Omental fat pad (tissue), 4 donors: ENCODE measurements at places on chromosomes 3 and 15.

- no peak for DNase-seq
Observed at GRCh38 chr3:115279939-115280338, 132.9 kb upstream of the ZBTB20 start.

- DNase-seq = no peak
Observed at GRCh38 chr3:49512781-49513355, 41.4 kb upstream of the BSN start.

DNA sequence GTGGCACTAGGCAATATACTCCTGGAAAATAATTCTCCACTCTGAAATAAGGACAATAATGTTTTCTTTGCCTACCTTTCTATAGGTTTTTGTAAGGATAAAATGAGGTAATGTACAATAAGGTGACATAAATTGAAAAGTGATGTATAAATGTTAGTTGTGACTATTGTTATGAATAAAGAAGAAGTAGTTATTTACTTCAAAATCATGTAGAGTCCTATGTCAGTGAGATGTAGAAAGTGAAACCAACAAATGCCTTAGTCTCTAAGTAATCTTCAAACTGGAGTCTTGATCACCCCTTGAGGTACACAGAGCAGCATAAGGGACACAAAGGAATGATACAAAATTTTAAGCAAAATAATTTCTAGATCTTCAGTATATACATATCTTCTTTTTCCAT is 60.3 kb upstream of the TP63 start:
- no peak for DNase-seq

DNA sequence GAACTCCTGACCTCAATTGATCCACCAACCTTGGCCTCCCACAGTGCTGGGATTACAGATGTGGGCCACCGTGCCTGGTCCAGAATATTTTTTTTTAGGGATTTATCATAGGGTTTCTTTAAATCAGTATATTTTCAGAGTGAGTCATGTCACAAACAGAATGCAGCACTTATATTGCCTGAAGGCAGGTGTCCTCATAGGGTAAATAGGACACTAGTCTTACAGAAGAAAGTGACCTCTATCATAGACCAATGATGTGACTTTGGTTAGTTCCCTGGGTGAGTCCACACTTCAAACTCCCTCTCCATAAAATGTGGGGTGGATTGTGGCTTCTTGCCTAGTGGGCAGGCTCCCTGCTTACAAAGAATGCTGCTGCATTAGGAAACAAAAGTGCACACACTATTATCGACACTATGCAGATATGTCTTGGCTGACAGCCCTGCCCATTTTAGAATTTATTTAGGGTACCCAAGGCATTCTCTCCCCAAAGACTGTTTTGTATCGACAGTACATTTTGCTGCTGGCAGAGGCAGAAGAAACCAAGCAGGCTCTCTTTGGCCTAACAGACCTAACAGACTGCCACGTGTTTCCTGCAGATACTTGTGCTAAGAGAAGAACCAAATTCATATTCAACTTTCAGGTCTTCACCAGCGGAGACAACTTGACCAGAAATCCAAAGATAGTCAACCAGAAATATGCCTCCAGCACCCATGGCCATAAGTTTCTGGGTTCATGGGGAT is 125.0 kb downstream of the MOBP start:
- no peak for DNase-seq

DNA sequence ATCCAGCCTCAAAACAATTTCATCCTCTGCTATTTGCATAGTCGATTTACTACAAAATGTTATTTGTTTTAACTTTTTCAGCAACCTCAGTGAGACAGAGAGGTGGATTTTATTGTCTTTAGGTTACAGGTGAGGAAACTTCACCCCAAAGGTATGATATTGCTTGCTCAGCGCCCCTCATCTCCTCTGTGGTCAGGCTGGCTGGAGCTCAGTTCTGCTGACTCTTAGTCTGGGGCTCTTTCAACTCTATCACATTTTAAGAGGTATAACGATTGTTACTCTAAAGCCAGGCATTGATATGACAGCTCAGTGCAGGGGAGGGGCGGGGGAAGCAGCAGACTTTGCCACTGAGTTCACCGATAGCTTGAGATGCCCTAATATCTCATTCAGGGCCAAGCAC is 103.0 kb upstream of the DPH6 start:
- DNase-seq = no peak

DNA sequence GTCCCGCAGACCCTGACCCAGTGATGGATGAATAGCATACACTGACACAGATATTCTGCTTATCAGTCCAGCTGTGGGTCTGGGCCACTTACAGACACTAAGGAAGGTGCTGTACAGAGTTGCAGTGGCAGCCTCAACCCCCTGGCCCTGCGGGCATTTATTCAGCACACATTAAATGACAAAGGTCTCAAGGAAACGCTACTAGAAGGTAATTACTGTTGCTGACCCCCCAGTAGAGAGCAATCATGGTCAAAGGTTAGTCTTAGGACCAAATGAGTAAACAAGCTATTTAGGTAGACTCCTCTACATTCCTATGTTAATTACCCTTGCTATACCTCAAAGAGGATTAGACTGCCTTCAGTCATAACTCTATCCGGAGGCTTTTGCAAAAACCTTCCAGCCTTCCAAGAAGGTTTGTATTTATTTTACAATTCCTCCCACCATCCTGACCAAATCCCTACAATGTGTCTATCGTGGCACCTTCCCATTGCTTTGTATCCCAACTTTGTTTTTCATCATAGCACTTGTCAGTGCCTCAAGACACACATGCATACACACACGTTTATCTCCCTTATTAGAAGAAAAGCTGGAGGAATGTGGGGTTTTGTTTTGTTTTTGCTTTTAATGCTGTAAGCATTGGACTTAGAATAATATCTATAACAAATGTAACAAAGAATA is 227.9 kb downstream of the PYDC2 start:
- no peak for DNase-seq

- DNase-seq = no peak
Observed at GRCh38 chr15:78259232-78259631, 5.1 kb upstream of the DNAJA4 start.

DNA sequence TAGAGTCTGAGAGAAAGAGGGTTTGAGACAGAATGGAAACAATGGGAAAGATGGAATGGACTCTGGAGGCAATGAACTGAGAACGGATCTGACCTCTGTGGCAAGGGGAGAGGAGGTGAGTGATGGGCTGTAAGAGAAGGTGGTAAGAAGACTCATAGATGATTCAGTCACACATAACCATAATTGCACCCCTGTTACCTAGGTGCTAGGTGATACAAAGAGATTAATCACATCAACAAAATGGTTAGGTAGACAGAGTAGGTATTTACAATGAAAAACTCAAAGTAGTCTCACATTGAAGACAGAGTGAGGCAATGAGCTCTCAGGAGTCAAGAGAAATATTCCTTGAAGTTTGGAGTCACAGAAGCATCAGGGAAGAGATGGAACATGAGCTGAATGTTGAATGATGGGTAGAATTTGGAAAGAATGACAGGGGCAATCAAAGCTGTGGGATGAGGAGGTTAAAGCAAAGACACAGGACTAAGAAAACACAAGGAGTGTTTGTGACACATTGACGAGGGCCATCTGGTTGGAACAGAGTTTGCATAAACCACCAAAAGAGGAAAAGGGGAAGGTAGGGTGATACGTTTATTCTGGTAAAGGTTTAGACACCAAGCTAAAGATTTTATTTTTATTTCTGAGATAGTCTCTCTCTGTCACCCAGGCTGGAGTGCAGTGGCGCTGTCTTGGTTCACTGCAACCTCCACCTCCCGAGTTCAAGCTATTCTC is 32.7 kb downstream of the MME start:
- no peak for DNase-seq

GRCh38 chr3:178367817-178368617 is 168.2 kb upstream of the KCNMB2 start:
- no peak for DNase-seq

DNA sequence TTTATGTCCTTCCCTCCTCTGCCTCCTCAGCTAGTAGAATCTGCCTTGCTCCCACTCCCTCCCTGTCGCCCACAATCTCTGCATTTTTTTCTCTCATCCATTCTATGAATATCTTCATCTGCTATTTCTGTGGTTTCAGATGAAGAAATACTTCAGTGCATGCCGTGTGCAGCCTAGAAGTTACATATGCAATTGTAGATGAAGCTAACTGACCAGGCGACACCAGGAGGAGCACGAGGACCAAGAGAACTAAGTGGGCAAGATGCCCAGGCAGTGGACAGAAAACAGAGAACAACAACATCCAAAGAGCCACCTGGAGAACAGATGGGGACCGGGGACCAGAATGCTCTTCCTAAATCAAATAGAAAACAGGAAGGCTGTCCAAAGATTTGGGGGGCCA is 121.4 kb upstream of the ATP11B start:
- DNase-seq = no peak

DNA sequence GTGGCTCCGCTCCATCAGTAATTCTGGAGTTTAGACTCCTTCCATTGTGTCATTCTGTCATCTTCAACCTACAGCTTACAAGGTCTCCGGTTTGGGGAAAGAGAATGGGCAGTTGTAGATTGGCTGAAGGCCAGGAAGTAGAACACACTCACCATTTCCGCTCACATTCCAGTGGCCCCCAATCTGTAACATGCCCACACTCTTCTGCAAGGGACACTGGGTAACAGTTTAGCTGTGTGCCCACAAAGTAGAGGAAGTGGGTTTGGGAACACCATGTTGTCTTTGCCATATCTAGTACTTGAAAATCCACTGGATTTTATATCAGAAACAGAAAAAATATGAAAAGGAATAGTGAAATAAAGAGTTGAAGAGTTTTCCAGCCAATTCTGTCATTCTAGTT is 153.5 kb downstream of the SV2B start:
- no peak for DNase-seq

DNA sequence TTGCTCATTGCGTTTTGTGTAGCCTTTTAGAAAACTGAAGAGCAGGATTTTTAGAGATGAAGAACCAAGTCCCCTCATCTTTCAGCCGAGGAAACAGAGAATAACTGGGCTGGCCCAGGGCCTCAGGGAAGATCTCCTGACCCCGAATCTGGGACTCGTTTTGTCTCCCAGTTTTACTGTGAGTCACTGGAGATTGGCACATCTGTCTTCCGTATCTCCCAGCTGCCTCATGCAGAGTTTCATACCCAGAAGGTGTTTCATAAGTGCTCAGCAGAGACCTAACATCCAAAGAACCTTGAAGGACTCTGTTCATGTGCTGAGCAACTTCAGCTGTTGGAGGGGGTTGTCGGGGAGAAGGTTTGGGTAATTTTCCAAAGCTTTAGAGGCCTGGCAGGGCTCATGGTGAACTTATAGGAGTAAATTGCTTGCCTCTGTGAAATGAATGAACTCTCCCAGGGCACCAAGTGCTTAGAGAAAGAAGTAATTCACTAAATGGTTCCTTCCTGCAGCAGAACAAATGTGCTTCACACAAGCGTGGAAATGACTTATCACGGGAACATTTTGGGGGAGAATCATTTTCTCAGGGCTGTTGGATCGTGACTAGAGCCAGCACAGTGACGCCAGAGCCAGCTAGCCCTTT is 121.4 kb downstream of the FAM43A start:
- no peak for DNase-seq

DNA sequence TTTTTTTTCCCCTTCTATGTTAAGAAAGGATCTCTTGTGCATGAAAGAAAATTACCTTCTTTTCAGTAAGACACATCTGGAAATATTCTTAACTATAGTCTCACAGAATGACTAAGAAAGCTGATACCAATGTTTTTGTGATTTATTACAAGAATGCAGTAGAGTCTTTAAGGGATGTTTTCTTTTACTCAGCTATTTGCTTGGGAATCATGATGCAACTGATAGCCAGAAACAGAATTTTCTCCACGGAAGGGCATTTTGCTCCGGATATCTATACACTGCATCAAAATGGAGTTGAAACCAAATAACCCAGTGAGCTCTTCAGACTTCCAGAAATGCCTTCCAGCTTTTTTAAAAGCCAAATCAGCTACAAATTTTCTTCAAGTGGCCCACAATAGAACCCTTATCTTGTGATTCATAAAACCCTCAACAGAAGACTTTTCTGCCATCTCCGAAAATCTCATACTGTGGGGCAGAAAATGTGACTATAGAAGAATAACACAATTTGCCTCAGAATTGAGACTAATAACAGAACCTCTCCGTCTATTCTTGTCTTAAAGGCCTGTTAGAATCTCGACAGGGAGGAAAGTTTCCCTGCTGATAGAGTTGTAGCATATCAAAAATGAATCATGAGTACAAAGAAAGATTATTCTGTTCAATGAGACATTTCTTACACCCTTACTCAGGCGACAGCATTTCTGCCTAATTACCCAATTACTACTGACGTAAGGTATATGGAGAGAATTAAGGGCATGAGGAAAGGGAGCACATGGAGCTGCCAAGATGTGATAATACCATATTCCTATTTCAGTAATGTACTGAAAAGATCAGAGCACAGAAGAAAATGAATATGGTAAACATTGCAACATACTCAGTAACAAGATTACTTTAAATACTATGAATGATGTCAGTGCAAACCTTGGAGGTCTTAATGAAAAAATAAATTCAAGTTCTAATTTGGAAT is 900.1 kb downstream of the ROBO1 start:
- no peak for DNase-seq

- peak; percentile 58 for DNase-seq
Observed at GRCh38 chr15:72319985-72320671, at the start of gene CELF6. Gene CELF6, minus strand, starts transcription at chr15:72320157. Its CDS starts 283 bp downstream, at chr15:72319874.

- no peak for DNase-seq
Observed at GRCh38 chr3:107954845-107955244, 136.0 kb downstream of the CD47 start.

DNA sequence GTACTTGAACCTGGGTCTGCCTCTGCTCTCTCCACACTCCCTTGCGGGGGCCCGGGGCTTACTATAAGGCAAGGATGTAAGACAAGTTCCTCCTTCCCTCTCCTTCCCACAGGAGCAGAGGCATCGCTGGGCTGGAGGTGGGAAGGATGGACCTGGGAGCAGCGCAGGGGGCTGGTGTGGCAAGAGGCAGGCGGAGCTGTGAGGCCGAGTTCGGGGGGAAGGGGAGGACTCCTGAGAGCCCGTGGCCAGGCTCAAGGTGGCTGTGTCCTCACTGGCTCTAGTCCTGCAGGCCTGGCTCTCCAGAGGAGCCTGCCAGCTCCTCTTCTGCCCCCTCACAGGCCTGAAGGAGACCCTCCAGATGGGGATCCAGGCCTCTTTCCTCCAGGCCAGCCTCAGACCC is 1.0 kb upstream of the NR2E3 start:
- no peak for DNase-seq

GRCh38 chr3:187798531-187799530 is 53.6 kb upstream of the BCL6 start:
- DNase-seq = no peak

DNA sequence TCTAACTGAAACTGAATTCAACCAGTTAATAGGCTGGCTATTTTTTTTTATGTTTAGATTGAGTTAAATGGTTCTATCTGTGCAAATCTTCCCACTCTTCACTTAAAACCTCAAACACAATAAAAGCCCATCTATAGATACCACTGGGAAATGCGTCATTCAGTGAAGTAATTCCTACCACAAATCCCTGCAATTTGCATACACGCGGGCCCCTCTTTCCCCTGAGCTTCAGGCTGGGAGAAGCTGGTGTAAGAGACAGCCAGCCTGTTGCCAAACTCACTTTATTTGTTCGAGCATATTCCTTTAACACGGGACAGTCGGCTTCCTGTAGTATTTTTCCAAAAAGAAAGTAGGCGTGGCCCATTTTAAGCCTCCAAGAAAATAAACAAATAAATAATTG is 26.0 kb upstream of the MCTP2 start:
- DNase-seq = no peak

- peak; percentile 64 for DNase-seq
Observed at GRCh38 chr15:73677146-73677607, 7.0 kb upstream of the CD276 start.
